ENCODE measurements at places on chromosomes 3 and 15.
A peak's percentile ranks its signal among the peaks of the same experiment; 100 is the strongest.

GRCh38 chr3:39592311-39593050, 125.0 kb downstream of the MOBP start:
- DNase-seq = no peak

GRCh38 chr15:74620636-74621545, 5.3 kb downstream of the CLK3 start:
- peak; percentile 80 for DNase-seq

- DNase-seq = no peak
Observed at GRCh38 chr3:77254967-77255831, 215.3 kb downstream of the ROBO2 start.

DNA sequence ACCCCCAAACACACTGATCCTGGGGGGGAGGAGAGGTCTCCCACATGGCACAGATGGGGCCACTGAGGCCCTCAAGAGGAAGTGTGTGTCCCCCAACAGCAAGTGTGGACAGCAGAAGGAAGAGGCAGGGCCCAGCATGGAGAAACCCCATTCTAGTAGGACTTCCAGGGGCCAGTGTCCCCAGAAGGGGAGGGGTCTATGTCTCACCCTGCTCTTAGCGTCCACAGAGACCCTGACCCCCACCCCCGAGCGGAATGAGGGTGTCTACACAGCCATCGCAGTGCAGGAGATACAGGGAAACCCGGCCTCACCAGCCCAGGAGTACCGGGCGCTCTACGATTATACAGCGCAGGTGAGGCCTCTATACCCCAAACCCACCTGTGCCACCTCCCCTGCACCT, 35.3 kb downstream of the TSPAN3 start:
- no peak for DNase-seq

GRCh38 chr3:79139395-79140068, 628.3 kb downstream of the ROBO1 start:
- DNase-seq = no peak

- DNase-seq = peak; percentile 81
Observed at GRCh38 chr3:105366326-105367062, at the start of gene ALCAM. TSS of gene ALCAM (plus strand) at chr3:105366909.

DNA sequence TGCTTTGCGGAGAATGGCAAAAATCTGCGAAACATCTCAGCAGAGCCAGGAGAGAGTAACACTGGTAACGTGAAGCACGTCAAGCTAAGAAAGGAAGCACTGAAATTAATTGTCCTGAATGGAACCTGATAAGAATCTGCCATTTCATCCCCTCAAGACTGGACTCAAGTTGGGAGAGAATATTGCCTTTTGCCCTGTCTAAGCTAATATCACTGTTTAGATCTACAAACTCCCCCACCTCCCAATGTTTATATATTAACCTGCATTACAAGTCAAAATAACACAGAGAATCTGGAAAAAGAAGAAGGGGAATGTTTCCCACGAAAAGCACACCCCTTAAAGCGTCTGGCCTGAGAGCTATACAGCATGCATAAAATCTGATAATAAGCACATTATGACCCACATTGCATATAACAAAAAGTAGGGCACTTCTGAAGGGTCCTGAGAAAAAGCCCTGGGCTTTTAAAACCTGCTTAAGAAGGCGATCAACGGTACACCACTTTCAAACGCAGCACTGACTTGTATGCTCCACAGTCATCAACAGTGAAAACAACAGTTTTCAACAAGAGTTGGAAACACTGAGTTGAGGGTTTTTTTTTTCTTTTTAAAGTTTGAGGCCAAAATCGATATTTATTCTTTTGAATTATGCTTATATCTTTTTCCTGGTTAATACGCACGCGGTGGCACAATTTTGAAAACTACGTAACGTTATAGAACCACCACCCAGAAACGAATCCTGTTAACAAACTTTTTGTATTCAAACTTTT, 1.4 kb upstream of the KAT2B start:
- no peak for DNase-seq

DNA sequence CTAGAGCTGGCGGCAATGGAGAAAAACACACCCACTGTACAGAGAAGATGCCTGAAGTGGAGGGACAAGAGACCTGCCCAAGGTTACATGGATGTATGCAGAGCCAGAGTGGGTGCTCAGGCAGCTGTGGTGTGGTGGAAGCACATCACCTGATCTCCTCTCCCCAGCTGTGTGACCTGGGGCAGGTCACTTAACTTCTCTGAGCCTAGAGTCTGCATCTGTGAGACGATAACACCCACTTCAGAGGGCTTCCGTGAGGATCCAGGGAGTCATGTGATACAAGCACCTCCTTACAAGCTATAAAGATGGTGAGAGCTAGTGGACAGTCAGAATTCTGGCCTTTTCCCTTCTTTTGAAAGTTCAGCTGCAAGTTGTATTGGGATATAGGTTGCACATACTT, 55.1 kb upstream of the HERC1 start:
- no peak for DNase-seq

DNA sequence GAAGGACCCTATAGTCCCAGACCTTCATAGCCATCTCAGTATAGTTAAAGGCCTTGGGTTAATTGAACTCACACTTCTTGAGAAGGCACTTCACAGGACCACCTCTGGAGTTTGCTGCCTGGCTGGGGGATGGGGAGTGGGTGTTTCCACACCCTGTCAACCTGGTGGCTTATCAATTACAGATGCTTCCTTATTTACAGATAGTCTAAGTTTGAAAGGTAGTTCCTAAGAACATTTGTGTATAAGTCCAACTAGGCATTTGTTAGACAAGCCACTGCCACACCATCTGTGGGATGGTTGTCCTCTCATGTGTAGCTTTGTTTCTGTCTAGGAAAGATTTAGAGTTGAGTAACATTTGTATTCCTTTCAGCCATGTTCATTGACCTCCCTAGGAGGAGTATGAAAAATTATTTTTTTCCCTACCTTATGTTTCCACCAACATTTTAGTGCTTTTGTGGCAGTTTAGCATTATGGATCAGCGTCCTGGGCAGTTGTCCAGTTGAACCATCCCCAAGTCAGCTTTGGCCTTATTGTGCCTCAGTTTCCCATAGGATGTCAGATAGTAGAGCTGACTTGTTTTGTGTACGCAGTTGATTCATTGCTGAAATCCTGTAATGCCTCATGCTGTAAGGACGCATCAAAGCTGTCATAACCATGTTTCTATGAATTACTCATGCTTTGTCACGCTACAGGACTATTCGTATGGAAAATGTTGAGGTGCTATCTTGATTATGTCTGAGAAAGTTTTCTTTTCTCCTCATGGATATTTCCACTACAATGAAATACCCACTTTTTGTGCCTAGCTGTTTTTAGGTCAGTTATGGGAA, 21.2 kb upstream of the SIAH2 start:
- DNase-seq = peak; percentile 25

DNA sequence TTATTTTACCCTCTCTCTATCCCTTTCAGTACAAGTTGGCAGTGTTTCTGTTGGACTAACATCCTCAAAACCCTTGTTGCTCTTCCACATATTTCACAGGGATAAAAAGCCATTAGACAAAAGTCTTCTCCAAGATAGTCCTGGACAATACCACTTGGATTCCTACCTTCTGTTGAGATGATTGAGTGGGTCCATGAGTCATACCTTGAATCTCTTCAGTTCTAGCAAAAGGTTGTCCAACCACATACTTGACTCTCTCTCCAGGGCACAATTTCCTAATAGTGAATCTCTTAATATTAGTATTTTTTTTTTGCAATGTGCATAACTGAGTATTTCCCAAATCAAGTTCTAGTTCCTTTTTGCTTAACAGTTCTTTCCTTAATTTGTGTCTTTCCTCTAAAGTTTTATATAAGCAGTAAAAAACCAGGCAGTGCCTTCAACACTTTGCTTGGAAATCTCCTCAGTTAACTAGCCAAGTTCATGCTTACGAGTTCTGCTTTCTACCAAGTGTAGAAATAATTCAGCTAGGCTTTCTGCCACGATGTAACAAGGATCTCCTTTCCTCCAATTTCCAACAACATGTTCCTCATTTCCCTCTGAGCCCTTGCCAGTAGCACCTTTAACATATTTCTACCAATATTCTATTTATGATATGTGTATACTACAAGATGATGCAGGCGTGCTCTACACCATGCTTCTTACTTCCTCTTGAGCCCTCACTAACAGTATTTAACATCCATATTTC, 68.3 kb upstream of the NEO1 start:
- DNase-seq = no peak

- DNase-seq = no peak
Observed at GRCh38 chr3:114356066-114356465, 62.2 kb downstream of the TIGIT start.

DNA sequence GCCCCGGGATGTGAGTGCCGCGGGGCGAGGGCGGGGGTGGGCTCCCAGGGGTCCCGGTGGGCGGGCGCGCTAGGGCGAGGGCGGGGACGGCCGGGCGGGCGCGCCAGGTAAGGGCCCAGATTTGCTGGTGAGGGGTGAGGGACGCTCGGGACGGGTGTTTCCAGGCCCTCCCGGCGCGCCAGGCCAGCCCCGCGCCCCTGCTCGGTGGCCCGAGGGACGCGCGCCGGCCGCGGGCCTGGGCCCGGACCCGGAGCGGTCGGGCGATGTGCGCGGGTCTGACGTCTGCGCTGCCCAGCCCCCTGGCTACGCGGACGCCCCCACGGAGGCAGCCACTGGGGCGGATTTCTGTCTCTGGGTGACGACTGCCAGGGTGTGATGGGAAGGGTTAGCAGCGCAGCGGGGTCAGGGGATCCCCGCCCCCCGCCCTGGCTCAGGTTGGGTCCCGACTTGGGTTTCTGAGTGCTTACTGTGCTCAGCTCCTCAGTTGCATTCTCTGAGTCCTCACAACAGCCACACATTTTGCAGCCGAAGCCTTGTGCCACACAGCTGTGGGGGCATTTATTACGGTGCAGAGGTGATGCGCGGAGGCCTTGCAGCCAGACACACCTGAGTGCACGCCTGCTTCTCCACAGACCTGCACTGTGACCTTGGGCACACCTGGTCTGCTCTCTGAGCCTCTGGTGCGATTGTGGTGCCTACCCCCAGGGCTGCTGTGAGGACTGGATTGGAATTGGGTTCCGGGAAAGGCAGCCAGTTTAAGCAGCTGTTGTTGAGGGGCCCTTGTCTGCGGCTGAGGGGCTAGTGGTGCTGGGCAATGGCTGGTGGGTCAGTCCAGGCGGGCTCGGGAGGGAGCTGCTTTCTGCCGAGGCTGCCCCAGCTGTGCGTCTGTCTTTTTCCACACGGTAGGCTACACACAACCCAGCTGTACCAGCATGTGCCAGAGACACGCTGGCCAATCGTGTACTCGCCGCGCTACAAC, 523 bp downstream of the HDAC11 start:
- DNase-seq = peak; percentile 44

DNA sequence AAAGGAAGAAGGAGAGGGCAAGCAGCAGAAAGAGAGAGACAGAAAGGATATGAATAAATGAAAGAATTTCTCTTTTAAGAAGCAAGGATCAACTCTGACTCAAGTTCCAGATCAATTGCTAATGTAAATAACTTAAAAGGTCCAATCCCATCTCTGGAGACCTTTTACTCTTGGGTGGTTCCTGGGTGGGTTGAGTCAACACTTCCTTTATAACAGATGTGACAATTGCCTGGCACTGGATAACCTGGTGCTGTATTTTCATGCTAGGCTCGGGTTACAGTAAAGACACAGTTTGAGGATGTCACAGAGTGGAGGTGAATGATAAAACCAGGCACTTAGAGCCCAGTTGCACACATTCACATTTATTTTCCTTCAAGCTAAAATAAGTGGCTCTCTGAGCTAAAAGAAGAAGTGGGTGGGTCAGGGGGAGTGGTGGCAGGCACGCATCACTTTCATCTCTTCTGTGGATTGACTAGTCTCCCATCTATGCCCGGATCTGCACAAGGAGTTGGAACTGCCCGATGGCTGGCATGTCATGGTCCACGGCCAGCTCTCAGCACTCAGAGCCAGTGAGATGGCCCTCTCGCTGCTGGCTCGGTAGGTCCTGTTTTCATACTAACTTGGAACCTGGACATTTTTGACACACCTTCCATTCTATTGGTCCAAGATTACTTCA, 465.8 kb downstream of the FOXP1 start:
- DNase-seq = no peak

- no peak for DNase-seq
Observed at GRCh38 chr15:100918690-100919480, at the start of gene LRRK1. TSS of gene LRRK1 (plus strand) at chr15:100919357. CDS start at chr15:100924633, 5,276 bp downstream.

DNA sequence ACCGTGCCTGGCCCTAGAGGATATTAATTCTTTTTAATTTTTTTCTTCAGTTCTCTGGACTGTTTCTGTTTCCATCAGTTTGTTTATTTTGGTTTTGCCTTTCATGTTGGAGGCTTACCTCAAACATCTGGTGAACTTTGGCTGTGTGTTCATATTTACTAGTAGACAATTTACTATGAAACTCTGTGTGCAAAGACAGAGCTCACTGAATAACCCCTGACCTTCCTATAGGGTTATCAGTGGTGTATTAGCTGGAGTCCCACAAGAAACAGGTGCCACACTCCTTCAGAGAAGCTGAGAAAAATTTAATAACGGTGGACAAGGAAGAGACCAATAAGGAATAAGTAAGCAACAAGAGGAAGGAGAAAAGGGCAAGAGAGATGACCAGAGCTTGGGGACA, 28.8 kb upstream of the TRA2B start:
- no peak for DNase-seq

DNA sequence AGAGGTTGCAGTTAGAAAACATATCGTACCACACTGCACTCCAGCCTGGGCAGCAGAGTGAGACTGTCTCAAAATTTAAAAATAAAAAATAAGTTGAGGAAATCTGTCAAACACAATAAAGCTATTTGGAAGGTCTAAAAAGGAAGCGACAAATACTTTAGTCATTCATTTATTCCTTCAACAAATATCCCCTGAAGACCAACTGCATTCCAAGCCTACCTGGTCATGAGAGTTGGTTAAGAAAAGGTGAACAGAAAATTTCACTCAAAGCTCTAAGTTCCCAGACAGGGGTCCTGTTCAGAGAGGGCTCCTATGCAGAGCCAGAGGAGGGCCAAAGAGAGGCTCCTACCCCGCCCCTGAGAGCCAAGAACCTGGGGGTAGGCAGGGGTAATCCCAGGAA, 15.4 kb upstream of the PRKAR2A start:
- no peak for DNase-seq

DNA sequence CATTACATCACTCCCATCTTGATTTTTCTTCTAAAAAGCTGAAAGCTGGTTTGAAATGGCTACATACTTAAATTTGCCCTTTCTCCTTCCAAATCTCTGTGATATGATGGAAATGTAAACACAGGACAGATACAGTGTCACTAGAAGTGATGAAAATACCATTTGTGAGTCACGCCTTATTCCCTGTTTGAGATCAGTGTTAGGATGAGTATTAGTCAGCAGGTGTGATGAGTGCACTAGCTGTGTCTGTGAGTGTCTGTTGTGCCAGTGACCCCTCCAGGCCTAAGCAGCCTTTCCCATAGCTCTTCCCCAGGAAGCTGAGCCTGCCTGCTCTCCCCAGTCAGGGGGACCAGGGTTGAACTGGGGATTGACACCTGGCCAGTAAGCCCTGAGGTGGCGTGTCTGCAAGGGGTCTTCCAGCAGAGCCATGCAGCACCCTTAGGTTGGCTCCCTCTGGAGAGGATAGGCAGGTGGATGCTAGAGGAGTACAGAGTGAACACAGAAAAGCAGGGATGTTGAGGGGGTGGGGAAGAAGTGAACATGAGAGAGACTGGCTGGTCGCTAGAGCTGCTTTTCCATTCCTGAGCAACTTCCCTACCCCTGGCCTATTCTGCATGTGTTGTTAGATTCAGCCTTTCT, 92.0 kb downstream of the PDE8A start:
- no peak for DNase-seq

GRCh38 chr3:172517859-172518466, 5.3 kb downstream of the TNFSF10 start:
- peak; percentile 72 for DNase-seq

All from activated naive CD4-positive, alpha-beta T cell treated with Interleukin-2 at 50 U/mL for 16 hours (primary cell).